ENCODE measurements at places on chromosomes 3 and 15.

- no peak for DNase-seq
- H3K4me3 ChIP-seq = no peak overlapping the region
- no peaks in the 10 kb centered on the region for H3K36me3 ChIP-seq
- no peaks in the 10 kb centered on the region for H3K4me1 ChIP-seq
- no peaks in the 10 kb centered on the region for H3K27me3 ChIP-seq
Observed at GRCh38 chr3:98182196-98182595, 15.7 kb downstream of the OR5H15 start.

DNA sequence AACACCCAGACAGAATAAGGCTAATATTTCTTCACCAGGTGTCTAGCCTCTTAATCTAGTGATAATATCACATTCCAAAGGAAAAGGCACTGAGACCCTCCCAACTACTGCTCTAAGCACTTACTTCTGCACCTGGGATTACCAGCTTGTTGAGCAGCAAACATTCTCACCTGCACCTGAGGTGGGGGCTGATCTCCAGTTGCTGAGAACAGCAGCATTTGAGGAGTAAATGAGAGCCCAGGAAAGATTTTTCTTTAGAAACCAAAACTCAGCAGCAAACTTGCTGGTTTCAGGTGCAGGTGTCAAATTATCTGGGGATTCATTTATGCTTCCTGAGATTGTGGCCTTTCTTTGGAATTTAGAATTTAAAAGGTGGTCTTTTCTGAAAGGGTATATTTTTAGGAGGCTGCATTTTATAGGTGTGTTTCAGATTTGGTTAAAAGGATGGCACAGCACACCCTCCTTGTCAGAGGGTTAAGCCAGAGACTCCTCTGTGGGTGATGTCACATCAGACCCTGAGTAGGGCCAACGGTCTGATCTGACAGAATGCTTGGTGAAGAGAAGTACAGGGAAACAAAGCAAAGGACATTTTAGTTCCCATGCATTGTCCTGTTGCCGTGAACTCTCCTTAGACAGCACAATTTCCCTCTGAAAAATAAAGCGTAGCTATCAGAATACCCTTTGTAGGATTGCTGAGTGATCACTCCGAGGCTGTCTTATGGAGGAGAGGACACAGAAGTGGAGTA is 411.0 kb upstream of the ATP11B start:
- no peak overlapping the region for H3K27ac ChIP-seq
- H3K36me3 ChIP-seq = no peaks in the 10 kb centered on the region
- no peak for DNase-seq
- no peak overlapping the region for H3K4me3 ChIP-seq
- no peaks in the 10 kb centered on the region for H3K4me1 ChIP-seq
- H3K27me3 ChIP-seq = no peaks in the 10 kb centered on the region

- H3K27me3 ChIP-seq = no peaks in the 10 kb centered on the region
- DNase-seq = no peak
- no peak overlapping the region for H3K27ac ChIP-seq
- no peak overlapping the region for H3K4me3 ChIP-seq
- H3K4me1 ChIP-seq = peaks cover 7% of the 10 kb centered on the region
Observed at GRCh38 chr3:43347774-43348173, 61.4 kb downstream of the SNRK start.

DNA sequence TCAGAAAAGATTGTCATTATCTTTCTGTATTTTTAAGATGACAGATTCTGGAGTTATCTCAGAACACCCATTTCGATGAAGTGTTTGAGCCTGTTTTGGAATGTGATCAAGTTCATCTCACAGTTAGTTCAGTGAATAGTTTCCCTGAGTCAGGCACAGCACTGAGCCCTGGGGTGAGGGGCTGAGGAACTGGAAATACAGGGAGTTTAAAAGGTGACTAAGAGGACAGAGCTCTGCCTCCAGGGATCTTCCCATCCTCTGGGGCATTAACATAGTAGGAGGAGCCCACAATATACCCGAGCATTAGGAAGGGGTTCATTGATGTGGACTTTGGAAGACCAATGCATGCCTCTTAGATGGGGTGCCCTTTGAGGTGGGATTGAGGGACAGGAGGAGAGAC is 355.1 kb downstream of the CLSTN2 start:
- no peak overlapping the region for H3K4me3 ChIP-seq
- H3K4me1 ChIP-seq = no peaks in the 10 kb centered on the region
- no peaks in the 10 kb centered on the region for H3K36me3 ChIP-seq
- H3K27me3 ChIP-seq = no peaks in the 10 kb centered on the region
- DNase-seq = no peak
- H3K27ac ChIP-seq = no peak overlapping the region

DNA sequence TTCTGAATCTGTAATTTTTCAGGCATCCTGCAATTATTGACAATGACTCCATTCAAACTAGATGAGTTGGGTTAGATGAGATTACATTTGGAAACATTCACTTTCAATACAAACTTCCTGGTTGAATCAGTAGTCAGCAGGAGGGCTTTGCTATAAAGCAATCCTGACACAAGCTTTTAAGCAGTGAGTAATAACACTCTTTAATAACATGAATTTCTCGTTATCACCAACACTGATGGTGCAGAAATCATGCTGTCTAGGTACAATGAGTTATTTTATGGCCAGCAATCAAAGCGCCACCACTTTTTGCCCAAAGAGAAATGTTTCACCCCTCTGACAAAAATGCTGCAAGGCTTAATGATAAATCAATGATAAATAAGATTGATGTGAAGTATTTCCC is 474.8 kb upstream of the CNTN4 start:
- H3K4me1 ChIP-seq = no peaks in the 10 kb centered on the region
- no peaks in the 10 kb centered on the region for H3K36me3 ChIP-seq
- no peaks in the 10 kb centered on the region for H3K27me3 ChIP-seq
- H3K4me3 ChIP-seq = no peak overlapping the region
- no peak overlapping the region for H3K27ac ChIP-seq

DNA sequence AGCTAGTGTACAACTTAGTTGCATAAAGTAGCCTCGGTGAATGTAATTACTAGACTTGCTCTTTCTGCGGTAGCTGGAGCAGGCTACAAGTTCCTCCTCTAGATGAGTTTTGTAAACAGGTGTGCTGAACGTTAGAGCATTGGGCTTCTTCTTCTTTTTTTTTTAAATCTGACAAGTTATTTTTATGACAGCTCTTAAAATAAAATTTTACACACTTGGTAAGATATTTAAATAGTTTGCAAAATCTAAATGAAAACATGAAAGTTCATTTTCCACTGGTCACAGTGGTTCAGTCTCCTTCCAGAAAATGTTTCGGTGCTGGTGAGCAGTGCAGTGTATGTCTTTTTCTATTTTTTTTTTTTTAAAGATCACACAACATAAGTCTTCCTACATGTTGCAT is 3.0 kb downstream of the CCR9 start:
- H3K36me3 ChIP-seq = no peaks in the 10 kb centered on the region
- DNase-seq = no peak
- H3K27ac ChIP-seq = no peak overlapping the region

- no peak overlapping the region for H3K4me3 ChIP-seq
- DNase-seq = peak; percentile 77
- H3K27ac ChIP-seq = no peak overlapping the region
- no peaks in the 10 kb centered on the region for H3K27me3 ChIP-seq
- H3K4me1 ChIP-seq = peaks cover 19% of the 10 kb centered on the region
- H3K36me3 ChIP-seq = peaks cover 4% of the 10 kb centered on the region
Observed at GRCh38 chr3:149512073-149512782, 37.7 kb downstream of the TM4SF4 start.

All from endothelial cell of umbilical vein (primary cell).